Fibroblast of skin of scalp (primary cell): ENCODE measurements at places on chromosomes 4 and X.
A peak's percentile ranks its signal among the peaks of the same experiment; 100 is the strongest.

GRCh38 chrX:9033989-9034388 is at the start of gene FAM9B:
Gene FAM9B, minus strand, starts transcription at chrX:9034127. Its CDS starts 1,141 bp downstream, at chrX:9032986.
- no peak for DNase-seq

DNA sequence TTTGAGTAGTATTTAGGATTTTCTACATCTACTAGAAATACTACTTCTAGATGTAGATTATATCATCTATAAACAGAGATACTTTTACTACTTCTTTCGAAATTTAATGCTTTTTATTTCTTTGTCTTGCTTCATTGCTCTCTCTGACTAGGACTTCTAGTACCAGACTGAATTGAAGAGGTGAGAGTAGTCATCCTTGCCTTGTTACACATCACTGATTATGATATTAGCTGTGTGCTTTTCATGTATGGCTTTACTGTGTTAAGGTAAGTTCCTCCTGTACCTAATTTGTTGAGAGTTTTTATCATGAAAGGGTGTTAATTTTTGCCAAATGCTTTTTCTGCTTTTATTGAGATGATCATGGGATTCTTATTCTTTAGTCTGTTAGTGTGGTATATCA is 19.6 kb upstream of the IL2 start:
- no peak for DNase-seq

DNA sequence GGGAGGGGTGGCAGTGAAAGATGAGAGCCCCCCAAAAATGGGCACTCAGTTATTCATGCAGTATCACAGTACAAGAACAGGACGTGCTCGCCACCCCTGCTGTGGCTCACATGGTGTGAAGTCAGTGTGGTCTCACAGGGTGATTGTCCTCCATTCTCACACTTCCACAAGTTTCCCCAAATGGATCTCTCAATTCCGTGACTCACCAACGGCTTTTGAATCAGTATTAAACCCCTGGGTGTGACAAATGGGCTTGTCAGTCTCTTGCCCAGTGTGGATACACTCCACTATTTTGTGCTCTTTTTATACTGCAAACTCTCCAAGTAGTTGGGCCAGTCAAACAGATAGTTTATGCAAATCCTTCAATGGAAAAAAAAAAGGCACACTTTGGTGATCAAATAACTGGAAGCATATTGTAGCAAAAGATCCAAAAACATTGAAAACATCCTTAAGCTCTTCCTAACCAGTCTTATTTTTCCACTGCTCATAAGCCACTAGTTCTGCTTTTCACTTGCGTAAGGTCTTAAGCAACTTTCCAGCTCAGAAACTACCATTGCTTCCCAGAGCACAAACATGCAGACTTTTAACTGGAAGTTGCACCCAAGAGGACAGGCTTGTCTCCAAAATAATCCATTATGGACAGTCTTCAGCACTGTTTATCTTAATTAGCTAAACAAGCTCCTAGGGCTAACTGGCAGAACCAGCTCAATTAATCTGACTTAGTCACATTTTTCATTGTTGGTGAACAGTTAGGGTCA is 365.7 kb downstream of the PPP3CA start:
- DNase-seq: peak; percentile 44

DNA sequence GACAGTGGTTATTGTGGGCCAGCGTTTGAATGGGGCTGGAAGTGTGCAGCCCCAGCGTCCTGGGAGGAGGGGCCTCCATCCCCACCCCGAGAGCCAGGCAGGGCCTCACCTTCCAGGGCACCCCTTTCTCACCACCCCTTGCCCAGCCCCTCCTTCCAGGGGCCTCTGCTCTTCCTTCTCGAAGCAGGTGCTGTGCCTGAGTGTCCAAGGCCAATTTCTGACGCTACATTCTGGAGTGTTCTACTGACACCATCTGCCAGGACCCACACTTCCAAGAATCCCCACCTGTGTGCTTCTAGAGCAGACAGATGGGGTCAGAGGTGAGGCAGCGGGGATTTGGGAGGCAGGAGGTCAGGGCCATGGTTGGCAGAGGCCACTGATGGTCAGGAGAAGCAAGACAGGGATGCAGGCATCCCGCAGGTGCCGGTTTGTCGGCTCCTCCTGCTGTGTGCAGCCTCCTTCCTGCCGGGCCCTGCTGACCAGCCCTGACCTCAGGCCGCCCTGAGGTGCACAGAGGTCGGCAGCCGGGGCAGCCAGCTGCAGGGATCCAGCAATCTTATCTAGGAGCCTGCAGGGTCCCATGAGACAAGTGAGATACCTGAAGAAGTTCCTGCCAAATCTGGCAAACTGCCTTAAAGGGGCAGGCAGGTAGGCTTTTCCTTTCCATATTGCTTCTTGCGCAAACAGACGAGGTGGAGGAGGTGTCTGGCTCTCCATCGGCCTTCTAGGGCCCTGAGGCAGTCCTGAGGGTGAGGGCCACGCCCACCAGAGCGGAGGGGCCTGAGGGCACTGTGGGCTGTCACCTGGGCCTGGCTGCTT is 18.8 kb downstream of the MSANTD1 start:
- no peak for DNase-seq

DNA sequence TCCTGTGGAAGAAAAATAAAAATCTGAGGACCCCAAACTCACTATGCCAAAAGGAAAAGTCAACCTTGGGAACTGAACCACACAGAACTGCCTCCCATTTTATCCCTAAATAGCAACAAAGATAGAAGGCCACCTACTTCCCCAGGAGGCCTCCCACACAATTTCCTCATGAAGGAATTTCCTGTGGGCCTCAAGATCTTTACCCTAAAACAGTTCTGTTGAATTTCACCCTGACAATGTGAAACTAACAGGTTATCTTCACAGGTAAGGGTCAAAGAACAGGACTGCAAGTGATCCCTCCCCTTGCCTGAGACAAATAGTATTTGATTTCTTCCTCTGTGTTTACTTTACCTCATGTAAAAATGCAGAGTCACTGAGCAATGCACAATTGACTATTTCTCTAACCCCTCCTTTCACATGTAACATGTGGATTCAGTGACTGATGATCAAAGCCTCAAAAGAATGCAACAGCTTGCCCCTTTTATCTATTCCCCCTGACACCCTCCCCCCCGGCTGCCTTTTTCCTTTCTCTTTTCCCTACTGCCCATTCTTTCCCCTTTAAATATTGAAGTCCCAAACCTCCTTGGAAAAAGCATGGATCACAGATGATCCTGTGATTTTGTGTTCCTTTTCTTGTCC is 33.3 kb downstream of the MEPE start:
- peak; percentile 69 for DNase-seq

DNA sequence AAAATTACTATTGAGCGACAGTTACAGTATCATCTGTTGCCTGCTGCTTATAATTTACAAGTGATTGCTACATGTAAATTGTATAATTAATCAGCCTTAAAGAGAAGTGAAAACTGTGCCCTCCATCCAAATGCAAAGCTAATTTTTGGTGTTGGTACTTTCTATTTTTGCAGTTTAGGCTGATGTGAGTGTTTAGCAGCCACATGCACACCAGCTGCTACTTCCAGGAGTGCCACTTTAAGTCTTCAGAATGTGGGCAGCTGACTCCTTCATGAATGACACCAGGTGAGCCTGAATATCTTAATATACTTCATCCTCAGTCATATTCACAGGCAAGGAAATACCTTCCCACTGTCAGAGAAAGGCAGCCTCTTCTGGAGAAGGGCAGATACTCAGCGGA is 149.8 kb upstream of the RASGEF1B start:
- DNase-seq: no peak
